ENCODE measurements at places on chromosomes 5 and 9.

- no peak for DNase-seq
These were observed 71.5 kb downstream of the ELAVL2 start for GRCh38 chr9:23754551-23754950.

- no peak for DNase-seq
These were observed 1.0 kb upstream of the HK3 start for GRCh38 chr5:176899946-176900779.

- no peak for DNase-seq
These were observed 150.8 kb upstream of the NR3C1 start for GRCh38 chr5:143554187-143554717.

GRCh38 chr9:98902925-98903324, 40.8 kb upstream of the COL15A1 start:
- no peak for DNase-seq

DNA sequence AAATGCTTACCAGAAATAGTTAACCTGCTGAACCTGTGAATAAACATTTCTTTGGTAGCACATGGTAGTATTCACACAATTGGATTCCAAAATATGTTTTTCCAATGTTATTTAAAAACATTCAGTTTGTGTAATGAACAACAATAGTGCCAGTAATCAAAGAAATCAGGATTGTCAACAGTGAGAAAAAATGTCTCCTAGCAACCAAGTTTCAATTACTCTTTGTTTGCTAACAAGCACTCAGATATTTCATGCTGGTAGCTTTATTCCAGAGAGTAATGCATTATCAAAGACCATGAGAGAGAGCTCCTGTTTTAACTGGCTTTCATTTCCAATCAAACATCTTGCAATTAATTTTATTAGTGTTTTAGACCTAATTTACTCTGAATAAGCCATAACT, 768.1 kb upstream of the GRAMD2B start:
- no peak for DNase-seq

GRCh38 chr5:131245312-131245711, 18.5 kb upstream of the CDC42SE2 start:
- DNase-seq: no peak

- no peak for DNase-seq
These were observed 2.8 kb downstream of the TMEM171 start for GRCh38 chr5:73122875-73123810.

GRCh38 chr5:167982-168660, 23.2 kb upstream of the LRRC14B start:
- no peak for DNase-seq

- DNase-seq: no peak
These were observed 29.3 kb upstream of the RNF130 start for GRCh38 chr5:180100621-180101450.

DNA sequence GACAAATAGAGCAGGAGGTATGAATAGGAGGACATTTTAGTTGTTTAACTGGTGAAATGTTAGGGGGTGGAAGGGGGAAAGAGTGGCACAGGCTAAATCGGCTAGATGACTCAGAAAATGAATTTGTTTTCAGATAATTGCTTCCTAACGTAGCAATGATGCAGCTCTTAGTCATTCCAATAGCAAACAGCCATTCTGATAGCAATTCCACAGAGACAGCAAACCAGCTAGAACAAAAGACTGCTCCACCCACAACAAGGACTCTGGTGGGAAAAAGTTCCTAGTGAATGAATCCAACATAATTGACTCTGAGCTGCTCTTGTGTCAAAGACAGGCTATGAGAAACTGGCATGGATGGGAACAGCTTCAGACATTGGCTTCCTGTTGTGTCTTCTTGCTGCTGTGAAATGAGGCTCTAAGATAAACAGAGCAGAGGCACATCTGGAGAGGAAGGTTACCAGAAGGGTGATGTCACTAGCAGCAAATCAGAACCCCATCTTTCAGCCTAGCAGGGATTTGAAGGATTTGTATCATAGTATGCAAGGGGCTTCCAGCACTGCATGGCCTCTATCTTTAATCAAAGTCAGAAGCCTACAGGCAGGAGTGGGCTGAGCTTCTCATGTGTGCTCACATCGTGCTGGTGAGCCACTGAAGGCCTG, 28.1 kb upstream of the F2RL1 start:
- DNase-seq: no peak

- no peak for DNase-seq
These were observed 102.6 kb downstream of the PDZD2 start for GRCh38 chr5:31741496-31741895.

GRCh38 chr9:123724211-123724796, 205.6 kb downstream of the DENND1A start:
- no peak for DNase-seq

DNA sequence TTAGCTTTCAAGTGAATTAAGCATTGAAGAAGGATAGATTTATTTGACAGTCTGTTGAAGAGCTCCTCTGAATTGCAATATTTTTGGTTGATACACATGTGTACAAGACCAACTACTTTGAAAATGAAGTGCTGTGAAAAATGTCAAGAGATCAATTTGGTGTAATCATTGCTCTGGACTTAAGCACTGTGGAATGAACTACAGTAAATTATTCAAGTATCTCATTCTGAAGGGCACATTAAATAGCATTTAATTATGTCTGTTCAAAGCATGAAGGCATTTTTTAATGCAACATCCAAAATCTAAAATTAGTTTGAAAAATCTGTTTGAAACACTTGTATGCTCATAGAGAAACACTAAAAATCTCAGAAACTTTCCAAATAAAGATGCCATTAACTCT, 107.5 kb downstream of the CDH18 start:
- no peak for DNase-seq

DNA sequence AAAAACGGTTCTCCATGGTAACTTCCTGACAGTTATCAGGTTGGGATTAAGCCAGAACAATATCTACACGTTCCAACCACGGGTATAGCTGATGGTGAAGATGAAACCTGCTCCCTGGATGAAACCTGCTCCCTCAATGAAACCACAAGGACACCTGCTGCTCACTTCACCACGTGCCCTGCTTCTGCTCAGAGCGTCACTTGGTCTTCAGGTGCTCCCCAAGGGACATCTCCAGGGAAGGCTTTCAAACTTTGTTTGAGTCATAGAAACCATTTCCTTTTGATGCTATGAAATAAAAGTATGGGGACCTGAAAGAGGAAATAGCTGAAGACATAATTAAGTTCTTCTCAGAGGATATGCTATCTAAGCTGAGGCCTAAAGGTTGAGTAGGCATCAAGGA, 242.4 kb downstream of the MED10 start:
- no peak for DNase-seq

- peak; percentile 66 for DNase-seq
These were observed 1.4 kb downstream of the NRG2 start for GRCh38 chr5:140041492-140042392.

GRCh38 chr5:53362521-53362941, 117.9 kb upstream of the FST start:
- no peak for DNase-seq

GRCh38 chr5:125865166-125865815, 557.9 kb upstream of the GRAMD2B start:
- DNase-seq: no peak

GRCh38 chr5:104734046-104734445, 1171.5 kb upstream of the NUDT12 start:
- DNase-seq: no peak

DNA sequence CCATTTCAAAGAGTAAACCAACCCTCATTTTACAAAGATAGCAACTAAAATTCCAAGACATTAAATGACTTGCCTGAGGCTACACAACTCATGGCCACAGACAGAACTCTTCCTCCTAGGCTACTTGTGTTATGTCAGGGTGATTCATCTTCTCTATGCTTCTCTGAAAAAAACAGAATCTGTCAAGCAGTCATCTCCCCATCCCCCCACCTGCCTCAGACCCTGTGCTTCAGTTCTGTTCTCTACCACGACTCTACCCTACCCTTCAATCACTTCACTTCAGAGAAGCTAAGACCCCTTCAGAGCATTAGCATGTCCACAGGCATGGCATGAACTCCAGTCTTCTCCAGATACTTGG, 277.7 kb upstream of the PTGER4 start:
- no peak for DNase-seq

DNA sequence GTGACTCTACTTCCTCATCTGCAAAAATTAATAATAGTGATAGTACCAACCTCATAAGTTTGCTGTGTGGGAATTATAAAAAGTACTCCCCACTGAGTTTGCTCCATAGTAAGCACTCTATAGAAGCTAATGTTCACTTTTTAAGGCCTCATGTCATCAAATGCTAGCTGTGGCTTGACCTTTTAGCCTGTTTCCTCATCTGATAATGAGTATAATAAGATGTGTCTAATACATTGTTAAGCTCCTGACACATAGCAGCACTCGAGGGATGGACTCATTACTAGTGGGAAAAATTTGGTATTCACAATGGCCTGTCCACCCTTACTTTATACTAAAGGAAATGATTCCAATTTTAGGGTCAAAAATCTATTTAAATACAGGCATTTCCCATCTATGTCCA, 26.1 kb upstream of the CAST start:
- no peak for DNase-seq

- DNase-seq: no peak
These were observed 160.6 kb downstream of the NFIB start for GRCh38 chr9:14153310-14153720.

All from GM13977 (cell line).